HFFc6 (cell line): ENCODE measurements at places on chromosomes 12 and 14. TPM values are rescaled to one million over a fixed set of nuclear protein-coding genes. Genes with fewer than 3 reads are reported as not detected.

Gene HOXC13
- not detected in 3 replicates for total RNA-seq

Gene LRTM2
- not detected in 3 replicates for total RNA-seq

DNA sequence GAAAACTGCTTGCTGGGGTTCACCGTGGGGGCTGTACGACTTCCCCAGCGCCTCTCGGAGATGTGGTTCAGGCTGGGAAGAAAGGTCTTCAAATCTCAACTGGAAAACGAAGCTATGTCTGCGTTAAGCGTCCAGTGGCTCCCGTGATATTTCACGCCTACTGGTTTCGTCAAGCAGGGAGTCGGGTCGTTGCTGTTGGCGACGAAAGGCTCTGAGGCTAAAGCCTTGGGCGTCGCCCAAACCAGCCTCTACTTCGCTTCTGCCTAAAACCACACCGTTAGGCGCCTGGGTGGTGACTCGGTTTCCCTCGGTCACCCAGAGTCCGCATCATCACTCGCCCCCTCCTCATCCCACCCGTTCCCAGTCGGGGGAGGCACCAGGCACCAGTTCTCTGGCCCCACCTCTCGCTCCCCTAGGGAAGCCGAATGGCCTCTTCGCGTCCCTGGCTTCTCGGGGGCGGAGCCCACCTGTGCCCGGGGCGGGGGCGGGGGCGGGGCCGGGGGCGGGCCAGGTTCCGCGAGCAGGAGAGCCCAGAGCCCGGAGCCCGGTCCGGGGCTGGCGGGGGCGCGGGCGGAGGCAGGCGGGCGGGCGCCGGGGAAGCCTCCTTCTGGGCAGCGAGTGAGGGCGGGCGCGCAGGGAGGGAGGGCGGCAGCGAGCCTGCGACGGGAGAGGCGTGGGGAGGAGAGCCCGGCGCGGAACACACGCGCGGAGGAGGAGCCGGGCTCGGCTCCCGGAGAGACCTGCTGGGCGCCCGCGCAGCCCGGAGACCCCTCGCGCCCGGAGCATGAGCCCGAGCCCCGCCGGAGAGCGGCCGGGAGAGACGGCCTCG lies at the start of gene B4GALNT3:
Gene B4GALNT3 (plus strand): TSS at position 510 of the 829 bp plus-strand sequence. CDS start 438 bp downstream, outside the sequence.
- DNase-seq = no peak
- H3K4me3 ChIP-seq = peak within 1 kb of the TSS; percentile 62; the same call in 1 of the 2 replicates
- H3K27ac ChIP-seq = no peak within 1 kb of the TSS
- peaks cover 48% of the 10 kb centered on the region for H3K27me3 ChIP-seq
- no peaks in the 10 kb centered on the region; the same call in 1 of the 2 replicates for H3K36me3 ChIP-seq

Gene OTX2
- not detected in 3 replicates for total RNA-seq

- H3K4me3 ChIP-seq = no peak overlapping the region
- no peaks in the 10 kb centered on the region for H3K36me3 ChIP-seq
- no peak overlapping the region for H3K27ac ChIP-seq
These were observed 183.8 kb downstream of the CALM1 start for GRCh38 chr14:90580377-90581335.
